ENCODE measurements at places on chromosomes 6 and 20. TPM values are rescaled to one million over a fixed set of nuclear protein-coding genes. Genes with fewer than 3 reads are reported as not detected.

FILIP1 gene
- 1.9 TPM for total RNA-seq

DNA sequence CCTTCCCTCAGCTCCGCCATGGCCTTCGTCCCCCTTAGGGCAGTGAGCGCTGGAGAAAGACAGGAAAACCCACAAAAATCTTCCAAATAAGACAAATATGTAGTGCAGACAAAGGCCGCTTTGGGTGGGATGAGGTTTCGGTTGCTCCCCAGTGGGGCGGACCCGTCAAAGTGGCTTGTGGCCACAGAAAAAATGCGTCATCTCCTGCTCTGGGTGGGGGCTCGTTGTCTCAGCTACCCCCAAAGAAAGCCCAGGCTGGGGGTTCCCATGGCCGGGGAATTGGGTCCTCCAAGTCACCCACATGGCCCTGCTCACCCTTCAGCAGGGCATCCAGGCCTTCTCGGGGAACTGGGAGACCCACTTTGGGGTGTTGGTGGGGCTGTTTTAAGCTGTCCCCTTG lies 21.9 kb upstream of the SCUBE3 start:
- DNase-seq = no peak

DNA sequence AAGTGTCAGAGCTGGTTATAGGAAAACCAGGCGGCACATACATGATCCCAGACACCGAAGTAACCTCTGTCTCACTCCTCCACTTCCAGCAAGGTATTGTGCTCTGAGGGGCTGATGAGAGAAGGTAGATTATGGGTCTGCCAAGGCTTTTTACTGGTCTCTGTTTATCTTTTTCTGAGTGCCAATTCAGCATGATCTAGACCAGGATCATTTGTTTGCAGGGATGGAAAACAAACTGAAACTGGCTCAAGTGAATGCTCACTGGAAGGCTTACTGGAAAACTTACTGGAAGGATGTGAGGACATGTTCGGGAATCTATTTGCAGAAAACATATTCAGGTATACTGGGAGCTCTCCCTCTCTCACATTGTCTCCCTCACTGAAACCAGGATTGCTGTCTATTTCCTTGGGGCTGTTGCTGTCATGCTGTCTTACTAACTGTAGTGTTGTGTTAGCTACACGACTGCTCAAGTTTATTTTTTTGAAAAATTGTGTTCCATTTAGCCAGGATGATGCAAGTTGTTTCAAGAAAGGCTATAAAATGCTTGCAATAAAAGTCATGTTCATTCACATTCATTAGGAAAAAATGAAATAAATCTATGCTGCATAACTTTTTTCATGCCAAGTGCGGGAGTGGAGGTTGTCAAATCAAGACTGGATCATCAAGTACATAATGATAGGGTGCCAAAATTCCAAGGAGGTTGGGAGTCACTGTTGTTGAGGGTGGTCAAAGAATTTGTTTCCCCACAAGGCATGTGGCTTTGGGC lies 37.0 kb downstream of the KLHL31 start:
- no peak for DNase-seq

- no peak for DNase-seq
These were observed 5.3 kb downstream of the RNF144B start for GRCh38 chr6:18392346-18392877.
